ENCODE measurements at places on chromosomes 2 and 18. TPM values are rescaled to one million over a fixed set of nuclear protein-coding genes. Genes with fewer than 3 reads are reported as not detected.

- DNase-seq, result no peak
Measured at GRCh38 chr18:6561862-6562291, 147.2 kb upstream of the L3MBTL4 start.

Gene RSAD2
- polyA plus RNA-seq, result not detected

DNA sequence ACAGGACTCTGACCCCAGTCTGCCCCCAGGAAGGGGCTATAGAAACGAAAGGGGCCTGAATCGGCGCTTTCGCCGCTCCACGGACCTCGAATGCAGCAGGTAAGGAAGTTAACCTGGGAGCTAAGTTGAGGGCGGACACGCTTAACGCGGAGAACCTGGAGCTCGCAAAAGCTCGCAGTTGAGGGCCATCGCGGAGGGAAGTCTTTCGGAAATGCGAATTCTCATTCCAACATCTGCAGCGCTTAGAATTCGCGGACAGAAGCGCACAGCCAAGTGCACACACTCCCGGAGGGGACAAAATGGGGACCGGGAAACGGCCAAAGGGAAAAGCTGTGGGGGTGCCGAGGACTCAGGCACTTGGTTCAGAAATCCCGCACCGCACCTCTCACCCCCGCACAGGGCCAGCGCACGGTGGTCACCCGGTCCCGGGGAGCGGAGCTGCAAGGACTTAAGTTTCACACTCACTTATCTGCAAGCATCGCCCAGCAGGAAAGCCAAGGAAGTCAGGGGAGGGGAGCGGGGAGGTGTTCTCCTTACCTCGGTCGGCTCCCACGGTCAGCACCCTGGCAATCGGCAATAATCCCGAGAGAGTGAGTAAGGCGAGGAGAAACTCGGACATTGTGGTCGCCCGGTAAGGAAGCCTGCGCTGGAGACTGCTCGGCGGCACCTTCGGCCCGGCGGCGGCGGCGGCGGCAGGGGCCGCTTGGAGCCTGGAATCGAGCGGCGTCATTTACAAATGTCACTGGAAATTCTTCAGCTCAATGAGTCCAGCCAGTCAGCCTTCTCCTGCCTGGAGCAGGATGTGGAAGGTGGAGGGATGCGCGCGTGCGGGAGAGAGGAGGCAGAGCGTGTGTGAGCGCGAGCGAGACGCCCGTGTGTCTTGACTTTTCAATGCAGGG is 456 bp downstream of the LRP1B start:
- DNase-seq, result peak; percentile 69

GRCh38 chr2:14306268-14306861 is 326.2 kb upstream of the LRATD1 start:
- no peak for DNase-seq

DNA sequence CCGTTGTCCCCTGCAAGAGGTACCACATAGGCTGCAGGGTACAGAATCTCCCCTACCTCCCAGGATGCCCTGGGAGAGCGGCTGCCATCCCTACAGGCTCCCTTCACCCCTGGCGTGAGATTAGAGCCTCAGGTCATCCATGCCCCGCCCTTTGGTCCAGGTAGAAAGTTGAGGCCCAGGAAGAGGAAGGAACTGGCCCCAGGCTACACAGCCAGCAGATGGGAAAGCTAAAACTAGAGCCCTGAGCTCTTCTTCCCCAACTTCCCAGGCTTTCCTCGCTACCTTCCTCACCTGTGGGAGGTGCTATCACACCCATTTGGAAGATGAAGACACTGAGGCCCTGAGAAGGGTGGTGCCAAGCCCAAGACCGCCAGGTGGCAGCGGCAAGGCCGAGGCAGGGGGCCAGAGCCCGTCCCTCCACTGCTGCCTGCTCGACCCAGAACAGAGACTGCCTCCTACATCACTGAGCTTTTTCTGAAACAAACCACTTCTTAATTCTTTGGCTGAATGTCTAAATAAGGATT is 25.8 kb downstream of the CIB4 start:
- no peak for DNase-seq

Gene CHRNA1
- 0.27 TPM for polyA plus RNA-seq

Gene COL4A4
- 0.66 TPM for polyA plus RNA-seq

Gene SCYGR4
- polyA plus RNA-seq, result not detected

Gene ARHGAP25
- not detected for polyA plus RNA-seq

Gene EGR4
- 0.08 TPM for polyA plus RNA-seq

DNA sequence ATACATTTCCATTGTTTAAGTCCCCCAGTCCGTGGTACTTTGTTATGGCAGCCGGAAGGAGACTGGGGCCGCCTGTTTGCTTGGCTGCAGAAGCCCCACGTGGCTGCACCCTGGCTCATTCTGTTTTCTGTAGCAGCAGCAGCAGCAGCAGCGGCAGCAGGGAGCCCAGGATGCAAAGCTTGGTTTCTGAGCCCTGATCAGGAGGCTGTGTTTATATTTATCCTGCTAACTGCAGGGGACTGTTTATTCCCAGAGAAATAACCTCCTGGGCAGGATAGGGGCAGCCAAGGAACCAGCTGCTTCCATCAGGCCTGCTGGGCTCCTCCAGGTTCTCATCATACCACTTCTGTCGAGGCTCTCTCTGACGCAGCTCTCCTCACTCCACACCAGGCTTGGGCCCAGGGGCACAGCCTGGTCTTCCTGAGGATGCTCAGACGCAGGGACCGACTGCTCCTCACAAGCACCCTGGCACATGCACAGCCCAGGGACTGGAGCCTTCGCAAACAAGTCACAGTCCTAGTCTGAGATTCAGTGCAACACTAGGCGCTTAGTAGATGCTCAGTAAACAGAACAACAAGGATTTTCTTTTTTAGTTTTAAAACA is 139.0 kb downstream of the MSH2 start:
- DNase-seq, result no peak

Gene XPO1
- 48.4 TPM for polyA plus RNA-seq

Gene FHOD3
- polyA plus RNA-seq, result 1.4 TPM

DNA sequence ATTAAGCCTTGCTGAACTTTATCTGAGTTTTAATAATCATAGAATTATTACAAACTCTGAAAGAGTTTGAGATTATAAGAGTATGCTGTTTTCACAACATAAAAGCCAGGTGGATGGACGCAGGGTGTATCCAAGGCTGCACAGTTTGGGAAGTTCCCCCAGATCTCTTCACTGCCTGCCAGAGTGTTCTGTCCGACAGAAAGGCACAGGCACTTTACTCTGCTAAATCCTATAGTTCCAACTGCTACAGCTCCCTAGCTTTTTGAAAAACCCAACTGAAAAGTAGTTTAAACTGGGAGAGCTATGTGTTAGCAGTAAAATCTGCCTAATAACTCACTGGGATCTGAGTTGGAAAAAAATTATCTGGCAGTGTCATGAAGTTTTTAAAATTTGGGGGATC is 38.0 kb downstream of the MFSD6 start:
- DNase-seq, result no peak

Gene ARHGEF33
- polyA plus RNA-seq, result 0.52 TPM

DNA sequence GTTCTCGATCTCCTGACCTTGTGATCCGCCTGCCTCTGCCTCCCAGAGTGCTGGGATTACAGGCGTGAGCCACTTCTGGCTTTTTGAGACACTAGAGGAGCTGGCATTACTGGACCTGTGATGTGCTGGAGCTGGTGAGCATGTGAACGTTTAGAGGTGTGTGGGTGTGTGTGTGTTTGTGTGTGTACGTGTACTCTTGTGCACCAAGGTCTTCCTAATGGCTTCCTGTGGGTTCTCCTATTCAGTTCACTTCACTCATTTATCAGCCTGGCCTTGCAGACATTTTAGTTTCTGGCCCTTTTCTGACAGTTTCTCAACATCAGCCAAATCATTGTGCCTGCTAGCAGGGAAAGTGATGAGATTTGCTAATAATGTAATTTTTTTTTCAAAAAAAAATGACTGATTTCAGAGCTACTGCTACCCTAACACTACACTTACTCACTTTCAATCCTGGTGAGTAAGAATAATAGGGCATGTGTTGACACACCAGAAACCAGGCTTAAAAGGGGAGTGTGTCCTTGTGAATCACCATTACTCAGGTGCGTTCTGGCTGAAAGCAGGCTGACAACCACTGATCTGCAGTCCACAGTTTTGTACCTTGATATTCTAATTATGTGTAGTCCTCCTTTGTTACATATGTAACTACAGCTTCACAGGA is 41.0 kb upstream of the ACTR3 start:
- DNase-seq, result peak; percentile 87

- no peak for DNase-seq
Measured at GRCh38 chr18:50199921-50200320, 5.0 kb upstream of the MYO5B start.

- DNase-seq, result no peak
Measured at GRCh38 chr2:96114903-96115581, 1.3 kb downstream of the ADRA2B start.

GRCh38 chr18:3383381-3383915 is 66.5 kb upstream of the TGIF1 start:
- DNase-seq, result no peak

DNA sequence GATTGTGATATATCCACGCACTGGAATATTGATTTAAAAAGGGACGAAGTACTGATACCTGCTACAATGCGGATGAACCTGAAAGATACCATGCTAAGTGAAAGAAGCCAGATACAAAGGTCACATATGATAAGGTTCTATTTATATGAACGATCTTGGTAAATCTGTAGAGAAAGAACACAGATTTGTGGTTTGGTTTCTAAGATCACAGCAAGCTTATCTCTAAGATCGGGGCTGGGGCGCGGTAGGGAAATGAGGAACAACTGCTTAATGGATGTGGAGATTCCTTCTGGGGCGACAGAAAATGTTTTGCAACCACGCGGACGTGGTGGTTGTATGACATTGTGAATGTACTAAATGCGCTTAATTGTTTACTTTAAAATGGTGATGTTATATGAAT is 60.1 kb downstream of the NEDD4L start:
- no peak for DNase-seq

Gene SMYD1
- polyA plus RNA-seq, result 0.09 TPM

Gene ALK
- not detected for polyA plus RNA-seq

GRCh38 chr2:85248773-85249509 is 78.8 kb downstream of the TGOLN2 start:
- DNase-seq, result peak; percentile 90

- DNase-seq, result peak; percentile 56
Measured at GRCh38 chr2:206728277-206729199, 10.3 kb upstream of the DYTN start.

Gene COL3A1
- 977 TPM for polyA plus RNA-seq

DNA sequence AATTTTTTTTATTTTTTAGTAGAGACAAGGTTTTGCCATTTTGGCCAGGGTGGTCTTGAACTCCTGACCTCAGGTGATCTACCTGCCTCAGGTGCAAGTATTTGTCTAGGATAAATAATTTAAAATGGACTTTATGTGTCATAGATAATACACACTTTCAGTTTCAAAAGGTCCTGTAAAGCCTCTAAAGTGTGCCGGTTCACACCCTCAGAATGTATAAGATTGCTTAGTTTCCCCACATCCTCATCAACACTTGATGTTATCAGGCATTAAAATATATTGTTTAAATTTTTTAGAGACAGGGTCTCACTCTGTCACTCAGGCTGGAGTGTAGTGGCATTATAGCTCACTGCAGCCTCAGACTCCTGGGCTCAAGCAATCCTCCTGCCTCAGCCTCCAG is 170.5 kb downstream of the ANKRD44 start:
- no peak for DNase-seq

GRCh38 chr2:216074794-216075193 is 6.8 kb downstream of the PECR start:
- no peak for DNase-seq

Gene APOB
- not detected for polyA plus RNA-seq

- DNase-seq, result peak; percentile 66
Measured at GRCh38 chr18:34773378-34773777, 63.3 kb downstream of the DTNA start.

Gene DCAF17
- polyA plus RNA-seq, result 9.9 TPM
